Activated CD8-positive, alpha-beta T cell treated with anti-CD3 and anti-CD28 coated beads for 36 hours (primary cell): ENCODE measurements at places on chromosomes 12 and 14. TPM values are rescaled to one million over a fixed set of nuclear protein-coding genes. Genes with fewer than 3 reads are reported as not detected.

- no peak for DNase-seq
These were observed 159.0 kb downstream of the PTPN11 start for GRCh38 chr12:112577473-112578329.

DNA sequence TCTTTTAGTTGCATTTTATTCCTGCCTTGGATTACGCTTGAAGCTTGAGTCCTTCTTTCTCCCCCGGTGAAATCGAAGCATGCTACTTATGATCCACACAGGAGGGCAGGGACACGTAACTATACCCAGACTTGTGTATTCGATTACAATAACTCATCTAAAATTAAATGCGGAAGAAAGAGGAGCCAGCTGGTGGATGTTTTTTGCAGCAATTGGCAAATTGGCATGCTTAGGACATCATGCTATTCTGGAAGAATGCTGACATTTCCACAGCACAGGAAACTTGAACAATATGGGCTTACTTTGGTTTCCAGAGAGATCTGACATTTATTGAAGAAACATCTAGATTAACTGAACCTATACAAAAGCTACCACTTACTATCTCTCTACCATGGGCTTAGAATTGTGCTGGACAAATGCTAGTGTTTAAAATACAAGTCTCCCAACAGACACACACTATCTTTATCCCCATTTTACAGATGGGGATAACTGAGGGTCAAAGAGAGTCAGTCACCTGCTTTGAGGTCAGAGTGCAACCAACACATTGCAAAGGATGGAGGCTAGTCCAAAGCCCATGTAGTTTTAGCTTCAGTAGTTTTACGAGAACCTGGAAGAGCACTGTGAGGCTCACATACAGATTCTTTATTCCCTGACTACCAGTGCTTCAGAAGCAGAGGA, 36.3 kb downstream of the LGMN start:
- DNase-seq = no peak

DNA sequence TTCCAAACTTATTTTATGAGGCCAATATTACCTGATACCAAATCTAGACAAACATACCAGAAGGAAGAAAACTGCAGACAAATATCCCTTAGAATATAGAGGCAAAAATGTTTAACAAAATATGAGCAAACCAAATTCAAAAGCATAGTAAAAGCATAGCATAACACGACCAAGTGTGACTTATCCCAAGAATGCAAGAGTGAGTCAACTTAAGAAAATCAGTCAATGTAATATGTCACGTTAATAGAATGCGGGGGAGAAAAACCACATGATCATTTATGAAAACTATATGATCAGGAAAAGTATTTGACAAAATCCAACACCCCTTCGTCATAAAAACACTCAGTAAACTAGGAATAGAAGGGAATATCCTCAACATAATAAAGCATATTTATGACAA, 217.3 kb downstream of the ADGRD1 start:
- no peak for DNase-seq

DNA sequence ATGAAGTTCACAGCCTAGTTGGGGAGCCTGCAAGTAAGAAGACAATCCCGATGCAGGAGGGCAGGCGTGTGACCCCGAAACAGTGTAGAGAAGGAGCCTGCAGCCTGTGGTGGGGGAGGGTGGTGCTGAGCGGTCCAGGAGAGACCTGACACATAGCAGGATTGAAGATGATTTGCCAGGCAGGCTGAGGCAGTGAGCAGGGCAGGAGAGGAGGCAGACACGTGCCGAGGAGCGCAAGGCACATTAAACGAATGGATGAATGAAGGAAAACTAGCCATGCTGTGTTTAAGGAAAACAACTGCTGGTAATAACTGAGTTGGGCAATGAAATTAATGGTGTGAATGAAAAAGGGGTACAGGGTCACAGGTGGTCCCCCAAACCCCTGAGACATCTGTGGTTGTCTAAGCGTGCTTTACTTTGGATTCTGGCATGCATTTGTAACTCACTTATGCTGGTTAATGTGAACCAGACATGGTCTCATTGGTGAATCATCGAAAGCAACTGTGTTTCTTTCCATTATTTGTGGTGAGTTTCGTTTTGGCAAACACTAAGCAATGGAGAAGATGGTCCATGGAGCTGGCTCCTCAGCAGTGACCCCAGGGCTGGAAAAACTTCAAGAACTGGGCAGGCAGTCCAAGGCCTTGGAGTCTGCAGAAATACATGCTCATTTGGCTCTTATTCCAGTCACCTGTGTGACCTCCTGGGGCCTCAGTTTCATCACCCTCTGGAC, 96.9 kb upstream of the EVL start:
- DNase-seq = no peak

GRCh38 chr12:101551362-101552114, 43.2 kb upstream of the MYBPC1 start:
- DNase-seq = no peak

DNA sequence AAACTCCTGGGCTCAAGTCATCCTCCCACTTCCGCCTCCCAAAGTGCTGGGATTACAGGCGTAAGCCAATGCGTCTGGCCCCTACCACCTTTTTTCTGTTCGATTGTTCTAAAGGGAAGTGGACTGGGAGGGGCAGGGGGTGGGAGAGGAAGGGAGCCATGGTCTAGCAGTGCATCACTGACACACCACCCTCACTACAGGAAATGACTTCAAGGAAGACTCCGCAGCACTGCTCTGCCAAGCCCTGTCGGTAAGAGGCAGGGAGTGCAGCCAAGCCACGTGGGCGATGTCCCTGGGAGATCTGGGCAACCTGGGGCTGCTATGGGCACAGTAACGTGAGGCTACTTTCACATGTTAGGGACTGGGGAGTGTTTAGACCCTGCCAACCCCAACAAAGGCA, 18.0 kb downstream of the LRRC74A start:
- DNase-seq = peak; percentile 86

- DNase-seq = no peak
These were observed 468.7 kb downstream of the NOVA1 start for GRCh38 chr14:26128931-26129671.

DNA sequence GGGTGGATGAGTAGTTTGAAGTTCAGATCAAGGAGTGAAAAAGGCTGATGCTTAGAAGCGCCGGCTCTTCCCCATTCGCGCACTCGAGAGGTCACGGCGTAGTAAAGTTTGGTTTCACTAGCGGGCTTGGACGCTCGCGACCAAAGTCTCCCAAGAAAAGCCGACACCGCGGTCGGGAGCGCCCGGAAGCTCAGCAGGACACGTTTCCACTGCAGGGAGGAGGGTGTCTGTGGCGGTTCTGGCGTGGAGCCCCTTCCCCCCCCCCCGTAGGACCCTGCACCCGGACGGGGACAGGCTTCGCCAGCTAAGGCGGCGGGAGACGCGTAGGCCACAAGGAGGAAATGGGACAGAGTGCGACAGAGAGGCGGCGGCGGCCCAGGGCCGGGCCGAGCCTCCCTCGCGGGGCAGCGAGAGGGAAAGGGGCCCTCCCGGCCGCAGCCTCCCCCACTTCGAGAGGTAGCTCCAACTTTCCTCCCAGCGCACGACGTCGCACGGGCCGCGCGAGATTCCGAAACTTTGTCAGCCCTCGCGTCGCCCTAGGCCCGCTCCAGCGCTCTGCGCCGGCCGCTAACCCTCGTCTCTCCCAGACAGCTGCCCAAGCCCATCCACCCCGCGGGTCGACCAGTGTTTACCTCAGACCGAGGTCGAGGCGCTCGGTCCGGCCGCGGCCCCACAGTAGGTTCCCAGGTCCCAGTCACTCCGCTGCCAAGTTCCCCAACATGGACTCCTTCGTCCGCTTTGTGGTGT, 480 bp downstream of the SCAF11 start:
- peak; percentile 69 for DNase-seq

GRCh38 chr14:89280600-89280999, 136.4 kb downstream of the FOXN3 start:
- no peak for DNase-seq

DNA sequence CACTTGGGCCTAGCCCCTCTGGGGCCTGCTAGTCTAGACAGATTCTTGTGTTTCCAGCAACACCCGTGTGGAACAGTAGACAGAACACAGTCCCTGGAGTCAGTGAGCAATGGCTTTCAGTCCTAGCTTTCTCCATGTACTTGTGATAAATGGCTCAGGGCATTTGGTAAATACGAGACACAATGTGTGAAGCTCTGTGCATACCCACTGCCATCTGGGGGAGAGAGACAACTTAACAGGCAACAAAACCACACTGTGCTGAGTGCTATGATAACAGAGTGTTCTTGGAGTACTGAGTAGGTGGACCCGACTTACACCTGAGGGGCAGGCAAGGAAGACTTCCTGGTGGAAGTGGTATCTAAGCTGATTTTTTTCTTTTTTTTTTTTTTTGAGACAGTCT, 86.3 kb upstream of the TBX3 start:
- DNase-seq = no peak

Gene FGD4
- total RNA-seq = 0.05 TPM

Gene SLC38A4
- not detected for total RNA-seq
